ENCODE measurements at places on chromosomes 4 and X. TPM values are rescaled to one million over a fixed set of nuclear protein-coding genes. Genes with fewer than 3 reads are reported as not detected.
A peak's percentile ranks its signal among the peaks of the same experiment; 100 is the strongest.

DNA sequence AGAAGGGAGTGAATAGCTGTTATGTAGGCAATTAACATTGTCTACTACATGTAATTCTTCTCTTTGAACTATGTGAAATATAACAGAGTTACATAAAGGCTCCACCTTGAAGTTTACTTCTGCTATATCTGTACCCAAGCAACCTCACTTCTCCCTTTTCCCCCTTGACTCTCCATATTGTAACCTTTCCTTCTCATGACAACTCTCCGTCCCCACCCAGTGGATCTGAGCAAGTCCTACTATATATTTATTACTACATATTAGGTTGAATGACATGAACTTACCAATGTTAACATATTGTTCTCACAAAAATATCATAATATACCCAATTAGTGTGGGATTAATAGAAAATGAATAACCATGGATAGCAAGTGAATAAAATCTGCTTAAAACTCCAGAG lies 93.2 kb upstream of the ATP8A1 start:
- no peak for DNase-seq

- DNase-seq, result no peak
Measured at GRCh38 chr4:106362086-106362825, 6.3 kb downstream of the GIMD1 start.

Gene NSUN7
- 1.0 TPM for total RNA-seq

GRCh38 chr4:26178854-26179253 lies 142.0 kb upstream of the RBPJ start:
- no peak for DNase-seq

DNA sequence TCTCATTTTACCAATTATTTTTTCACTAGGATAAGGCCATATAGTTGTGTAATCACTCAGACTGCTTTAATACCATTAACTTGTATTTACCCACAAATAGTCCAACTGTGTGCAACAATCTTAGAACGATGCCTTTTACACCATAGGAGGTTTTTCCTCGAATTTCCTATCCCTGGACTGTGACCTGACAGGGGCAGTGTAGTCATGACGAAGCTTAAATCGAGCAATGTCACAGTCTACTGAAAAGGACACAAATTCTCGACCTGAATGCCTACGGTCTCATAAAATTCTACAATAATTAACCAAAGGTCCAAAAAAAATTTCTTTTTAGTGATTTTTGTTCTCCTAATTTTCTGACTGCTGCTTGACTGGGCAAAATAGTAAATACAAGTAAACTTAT lies 208.9 kb downstream of the ADAMTS3 start:
- DNase-seq, result no peak

Gene MAGED4
- total RNA-seq, result 1.2 TPM

DNA sequence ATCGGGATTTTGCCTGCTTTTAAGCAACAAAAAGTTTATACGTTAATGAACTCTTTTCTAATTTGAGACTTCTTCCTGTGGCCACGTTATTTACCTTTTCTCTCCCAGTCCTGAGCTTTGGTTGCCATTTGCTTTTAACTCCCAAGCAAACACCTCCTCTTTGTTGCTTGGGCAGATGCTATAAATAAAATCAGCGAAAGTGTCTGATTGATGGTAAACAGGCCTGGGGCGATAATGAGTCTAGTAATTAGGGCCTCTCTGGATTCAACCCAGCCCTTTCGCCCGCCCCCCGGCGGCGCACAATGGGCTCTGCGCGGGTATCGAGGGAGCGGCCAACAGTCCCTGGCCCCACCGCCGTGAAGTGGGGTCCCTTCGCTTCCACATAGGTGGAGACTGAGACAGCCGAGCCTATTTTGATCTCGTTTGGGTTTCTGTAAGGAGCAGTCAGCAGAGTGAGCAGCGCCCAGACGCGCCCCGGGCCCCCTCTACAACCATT lies 790 bp downstream of the CLGN start:
- no peak for DNase-seq

GRCh38 chrX:110276778-110277177 lies 41.1 kb downstream of the AMMECR1 start:
- DNase-seq, result no peak

DNA sequence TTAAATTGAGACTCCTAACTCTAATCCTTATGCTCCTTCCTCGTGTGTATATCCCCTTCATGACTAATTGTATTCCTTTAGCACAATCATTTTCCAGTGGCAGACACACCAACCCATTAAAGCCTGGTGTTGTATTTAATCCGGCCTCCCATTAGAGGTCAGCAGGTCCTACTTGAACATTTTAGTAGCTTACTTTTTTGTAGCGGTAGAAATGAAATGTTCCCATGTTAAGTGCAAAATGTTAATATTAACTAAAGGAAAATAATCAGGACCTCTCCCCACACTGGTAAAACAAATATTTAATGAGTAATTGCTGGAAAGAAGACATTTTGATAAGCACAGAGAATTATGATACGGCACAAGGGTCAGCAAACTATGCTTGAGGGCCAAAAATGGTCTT lies 3.4 kb downstream of the RAB33B start:
- DNase-seq, result no peak

- no peak for DNase-seq
Measured at GRCh38 chrX:150664290-150664689, 28.9 kb upstream of the MTMR1 start.

GRCh38 chr4:102500352-102500695 lies 835 bp upstream of the NFKB1 start:
- DNase-seq, result no peak

GRCh38 chr4:184937030-184937710 lies 81.1 kb upstream of the HELT start:
- no peak for DNase-seq

DNA sequence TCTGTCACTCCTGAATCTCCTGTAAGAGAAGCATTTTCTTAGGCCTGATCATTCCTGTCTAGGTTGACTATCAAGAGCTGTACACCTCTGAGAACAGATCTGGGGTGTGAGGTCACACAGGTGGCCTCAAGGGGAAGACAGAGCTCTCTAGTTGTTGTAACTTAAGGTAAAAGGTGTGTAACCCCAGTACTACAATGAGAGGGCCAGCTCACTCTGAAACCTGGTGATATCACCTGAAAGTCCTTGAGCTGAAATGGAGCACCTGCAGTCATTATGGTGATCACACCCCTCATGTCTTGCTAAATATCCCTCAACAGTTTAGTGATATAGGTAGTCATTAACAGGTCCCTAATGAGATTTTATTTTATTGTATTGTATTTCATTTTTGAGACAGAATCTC lies 8.8 kb upstream of the FAM9C start:
- DNase-seq, result no peak

GRCh38 chr4:120874792-120875774 lies 47.4 kb downstream of the PRDM5 start:
- no peak for DNase-seq

- DNase-seq, result no peak
Measured at GRCh38 chr4:88911246-88912212, 145.5 kb downstream of the FAM13A start.

DNA sequence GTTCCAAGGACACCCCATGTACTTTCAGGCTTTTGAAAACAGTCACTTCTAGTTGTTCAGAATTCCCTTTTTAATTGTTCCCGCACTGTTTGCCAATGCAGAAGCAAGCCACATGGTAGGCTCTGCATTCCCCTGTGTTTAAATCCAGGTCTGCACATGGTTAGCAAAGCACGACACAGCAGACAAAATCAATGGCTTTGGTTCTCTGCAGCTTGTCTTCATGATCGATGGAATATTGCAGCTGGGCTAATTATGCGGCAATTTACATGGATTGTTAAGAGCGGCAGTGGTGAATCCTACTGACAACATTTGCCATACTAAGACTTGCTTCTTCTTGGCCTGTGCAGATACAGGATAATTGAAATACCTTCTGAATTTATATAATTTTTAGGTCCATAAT lies 20.6 kb upstream of the INPP4B start:
- no peak for DNase-seq

GRCh38 chrX:119684916-119685224 lies 8.1 kb downstream of the SEPTIN6 start:
- DNase-seq, result no peak

- DNase-seq, result no peak
Measured at GRCh38 chr4:153211986-153212728, 7.9 kb downstream of the TRIM2 start.

DNA sequence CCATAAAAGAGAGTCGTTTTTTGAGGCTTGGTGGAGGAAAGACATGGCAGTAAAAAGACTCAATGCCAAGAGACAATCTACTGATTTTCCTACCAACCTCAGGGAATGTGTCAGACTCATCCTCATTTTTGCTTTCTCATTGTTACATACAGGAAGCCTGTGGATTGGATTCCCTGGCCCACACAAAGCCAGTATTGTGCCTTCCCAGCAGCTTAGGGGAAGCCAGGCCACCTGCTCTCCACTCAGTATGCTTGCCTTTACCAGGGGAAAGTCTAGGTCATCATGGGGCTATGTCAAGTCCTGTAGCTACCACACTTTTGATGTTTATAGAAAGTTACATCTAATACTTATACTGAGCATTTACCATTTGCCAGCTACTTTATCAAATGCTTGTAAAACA lies 11.0 kb downstream of the BMX start:
- no peak for DNase-seq

- no peak for DNase-seq
Measured at GRCh38 chr4:138021139-138021830, 220.9 kb downstream of the SLC7A11 start.

Gene FHDC1
- total RNA-seq, result 0.15 TPM

DNA sequence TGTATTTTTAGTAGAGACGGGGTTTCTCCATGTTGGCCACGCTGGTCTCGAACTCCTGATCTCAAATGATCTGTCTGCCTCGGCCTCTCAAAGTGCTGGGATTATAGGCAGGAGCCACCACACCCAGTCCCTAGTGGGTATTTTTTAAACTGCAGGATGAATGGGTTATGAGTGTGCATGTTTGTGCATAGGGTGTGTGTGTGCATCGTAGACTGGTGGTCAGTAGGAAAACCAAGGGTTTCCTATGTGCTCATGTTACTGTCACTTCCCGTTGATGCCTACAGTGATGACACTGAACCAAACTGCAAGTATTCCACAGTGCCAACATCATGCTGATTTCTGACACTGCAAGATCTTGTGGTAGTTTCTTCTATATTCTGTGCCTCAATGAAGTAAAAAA lies 41.1 kb downstream of the DDIT4L start:
- DNase-seq, result no peak

GRCh38 chr4:74369855-74370254 lies 4.9 kb downstream of the EREG start:
- DNase-seq, result no peak

DNA sequence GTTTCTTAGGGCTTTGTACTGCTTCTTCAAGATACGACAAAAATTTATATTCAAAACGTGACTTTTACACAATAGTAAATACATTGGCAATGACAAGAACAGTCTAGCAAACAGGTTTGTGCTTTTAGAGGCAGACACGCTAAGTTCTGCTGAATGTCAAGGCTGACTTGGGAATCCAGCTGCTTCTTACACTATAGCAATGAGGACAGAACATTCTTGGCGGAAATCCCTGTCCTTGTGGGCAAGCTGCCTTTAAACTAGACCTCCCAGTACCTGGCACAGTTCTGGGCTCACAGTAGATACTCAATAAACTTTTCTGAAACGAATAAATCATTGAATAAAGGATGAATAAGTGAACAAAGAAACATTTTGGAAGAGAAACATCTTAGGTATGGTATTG lies 148.2 kb downstream of the RASL11B start:
- no peak for DNase-seq

GRCh38 chr4:81424336-81424735 lies 47.4 kb downstream of the RASGEF1B start:
- DNase-seq, result no peak

DNA sequence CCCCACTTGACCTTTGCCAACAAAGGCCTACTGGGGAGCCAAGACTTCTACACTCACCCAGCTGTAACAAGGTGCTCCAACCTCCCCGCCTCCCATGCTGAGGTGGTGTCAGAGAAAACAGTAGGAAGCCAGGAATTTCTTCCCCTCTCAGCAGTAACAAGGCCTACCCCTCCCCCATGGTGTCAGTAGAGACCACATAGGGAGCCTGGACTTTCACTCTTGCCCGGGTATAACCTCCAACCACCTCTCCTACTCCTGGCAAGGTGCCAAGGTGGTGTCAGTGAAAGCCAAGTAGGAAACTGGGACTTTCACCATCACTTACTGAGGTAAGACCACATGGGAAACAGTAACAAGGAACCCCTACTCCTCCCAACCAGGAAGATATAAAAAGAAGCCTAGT lies 93.1 kb downstream of the SLC16A2 start:
- DNase-seq, result no peak

- DNase-seq, result peak; percentile 82
Measured at GRCh38 chrX:47619486-47620302, at the start of gene SYN1. SYN1 (minus strand) TSS chrX:47619857; CDS start chrX:47619728, 129 bp downstream.

GRCh38 chr4:52894443-52894842 lies 32.3 kb downstream of the RASL11B start:
- DNase-seq, result no peak

DNA sequence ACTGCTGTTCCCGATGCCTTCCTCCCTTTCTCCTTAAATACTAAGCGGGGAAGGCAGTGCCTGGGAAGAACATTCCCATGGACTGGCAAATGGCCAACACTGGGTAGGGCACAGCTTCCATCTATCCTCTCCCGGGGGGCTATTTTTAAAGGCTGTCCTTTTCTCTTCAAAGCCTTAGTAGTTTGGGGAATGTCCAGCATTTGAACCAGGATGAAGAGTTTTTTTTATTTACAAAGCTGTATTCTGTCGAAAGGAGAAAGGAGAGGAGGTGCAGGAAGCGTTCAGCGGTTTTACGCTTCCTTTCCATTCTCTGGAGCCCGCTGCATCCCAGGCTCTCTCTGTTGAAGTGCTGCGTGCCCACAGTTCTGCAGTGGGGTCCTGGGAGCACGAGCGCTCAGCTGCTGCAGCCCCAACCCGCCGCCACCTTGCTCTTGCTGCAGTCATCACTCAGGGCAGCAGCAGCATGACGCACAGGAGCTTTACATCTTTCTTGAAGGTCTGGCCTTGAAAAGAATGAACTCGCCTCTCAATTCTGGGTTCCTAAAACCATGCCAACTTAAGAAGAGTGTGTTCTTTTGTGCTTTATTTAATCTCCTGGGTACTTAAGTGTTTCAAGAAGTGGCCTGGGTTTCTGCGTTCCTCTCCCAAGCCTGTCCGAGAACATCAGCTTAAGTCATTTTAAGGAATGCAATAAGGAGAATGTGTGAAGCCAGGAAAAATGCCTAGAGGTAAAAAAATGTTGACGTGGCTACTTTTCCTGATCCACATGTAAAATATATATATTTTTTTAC lies 427.2 kb downstream of the MAPK10 start:
- DNase-seq, result no peak

GRCh38 chr4:86043755-86044592 lies 315.9 kb downstream of the MAPK10 start:
- DNase-seq, result no peak

DNA sequence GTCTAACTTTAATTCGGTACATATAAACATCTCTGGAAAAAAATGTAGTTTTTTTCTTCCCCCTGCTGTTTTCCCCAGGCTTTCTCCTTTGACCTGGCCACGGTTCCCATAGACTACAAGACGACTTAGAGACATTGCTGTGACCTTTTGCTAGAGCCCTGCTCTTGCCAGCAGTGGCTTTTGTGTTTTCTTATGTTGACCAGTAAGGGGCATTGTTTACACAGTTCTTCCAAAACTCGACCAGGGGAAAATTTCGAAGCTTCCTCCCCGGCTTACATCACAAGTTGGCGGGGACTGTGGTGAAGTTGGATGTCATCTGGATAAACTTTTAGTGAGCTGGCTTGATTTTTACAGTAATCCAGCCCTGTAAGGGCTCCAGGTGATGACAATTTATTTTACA lies 9.3 kb downstream of the CCDC160 start:
- no peak for DNase-seq

Gene HS3ST1
- not detected for total RNA-seq

- no peak for DNase-seq
Measured at GRCh38 chrX:24380262-24381187, 20.1 kb downstream of the SUPT20HL1 start.
